NCI-H2171 treated with DMSO at 0.1 percent for 48 hours (cell line): ENCODE measurements at places on chromosomes 6 and 20.
A peak's percentile ranks its signal among the peaks of the same experiment; 100 is the strongest.

DNA sequence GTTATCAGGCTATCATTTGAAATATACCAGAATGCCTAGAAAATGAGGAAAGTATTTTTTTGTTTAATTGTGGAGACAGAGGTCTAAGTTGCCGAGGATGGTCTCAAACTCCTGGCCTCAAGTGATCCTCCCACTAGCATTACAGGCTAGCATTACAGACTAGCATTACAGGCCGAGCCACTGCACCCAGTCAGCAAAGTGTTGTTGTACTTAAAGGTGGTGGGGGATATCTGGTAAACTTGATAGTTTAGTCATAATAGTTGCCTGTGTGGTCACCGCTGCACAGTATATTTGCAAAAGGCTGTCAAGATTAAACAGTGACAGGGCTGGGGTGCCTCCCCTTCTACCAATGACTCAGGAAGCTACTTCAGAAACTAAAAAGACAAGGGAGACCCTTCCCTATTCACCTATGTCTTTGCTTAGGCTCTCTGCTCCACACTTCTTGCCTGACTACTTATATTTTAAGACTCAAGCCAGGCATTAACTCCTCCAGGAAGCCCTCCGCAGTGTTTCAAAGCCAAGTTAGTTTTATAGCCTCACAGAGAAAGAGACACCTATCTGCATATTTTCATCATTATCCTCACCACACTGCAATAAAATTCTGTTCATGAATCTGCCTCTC, 3.1 kb upstream of the AKIRIN2 start:
- DNase-seq, result no peak

GRCh38 chr6:143754204-143754603, 76.4 kb downstream of the PHACTR2 start:
- DNase-seq, result no peak

DNA sequence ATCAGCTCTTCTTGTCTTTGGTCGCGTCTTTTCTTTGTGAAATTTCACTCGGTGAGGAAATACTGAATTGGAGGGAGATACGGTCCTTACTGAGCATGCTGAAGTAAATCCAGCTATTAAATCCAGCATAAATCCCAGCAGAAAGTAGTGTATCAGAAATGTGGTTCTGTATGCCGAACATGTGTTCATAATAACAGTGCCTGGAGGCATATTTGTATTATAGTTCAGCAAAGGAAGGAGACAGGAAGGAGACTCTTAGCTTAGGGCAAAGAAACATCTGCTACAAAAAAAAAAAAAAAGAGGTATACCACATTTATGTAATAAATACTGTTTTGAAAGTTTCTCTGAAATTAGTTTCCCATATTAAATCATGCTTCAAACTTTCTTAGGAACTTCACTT, 211.8 kb downstream of the PLCB4 start:
- DNase-seq, result no peak

GRCh38 chr6:18488004-18488403, 100.9 kb downstream of the RNF144B start:
- DNase-seq, result no peak

GRCh38 chr6:116586738-116587137, 15.4 kb downstream of the RWDD1 start:
- no peak for DNase-seq

DNA sequence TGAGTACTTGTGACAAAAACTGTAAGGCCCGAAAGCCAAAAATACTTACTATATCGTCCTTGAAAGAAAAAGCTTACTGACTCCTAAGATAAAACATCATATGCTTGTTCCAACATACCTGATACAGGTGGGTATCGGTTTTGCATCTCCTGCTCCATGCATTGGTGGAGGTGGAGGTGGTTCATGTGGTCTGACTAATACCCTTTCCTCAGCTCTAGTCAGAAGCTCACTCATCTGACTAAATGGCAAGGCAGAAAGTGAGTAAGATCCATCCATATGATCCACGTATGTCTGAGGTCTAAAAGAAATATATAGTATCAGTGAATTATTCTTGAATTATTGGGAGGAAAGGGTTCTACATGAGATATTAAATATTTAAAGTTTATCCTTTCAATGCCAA, 76.2 kb downstream of the WASF1 start:
- no peak for DNase-seq

GRCh38 chr6:138862456-138862855, 66.6 kb downstream of the ECT2L start:
- DNase-seq, result peak; percentile 46

DNA sequence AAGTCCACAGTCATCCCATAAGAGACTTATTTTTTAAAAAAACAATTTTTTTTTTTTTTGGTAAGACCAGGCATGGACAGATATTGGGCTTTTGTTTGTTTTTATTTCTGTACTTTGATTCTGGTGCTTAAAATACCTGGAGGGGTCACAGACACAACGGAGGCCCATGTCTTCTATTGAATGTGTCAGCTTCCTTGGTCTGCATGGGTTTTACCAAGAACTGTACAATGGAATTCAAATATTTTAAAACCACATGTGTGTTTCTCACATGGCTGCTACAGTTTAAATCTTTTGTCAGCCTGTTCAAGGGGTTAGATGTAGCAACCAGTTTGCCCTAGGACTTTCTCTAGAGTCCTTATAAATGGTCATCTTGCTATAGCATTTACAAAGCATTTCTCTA, 139.8 kb downstream of the SOX4 start:
- no peak for DNase-seq

GRCh38 chr6:11093376-11093625, 333 bp upstream of the SMIM13 start:
- DNase-seq, result no peak
